Gastroesophageal sphincter (tissue), 4 donors: ENCODE measurements at places on chromosomes 13 and 19.

GRCh38 chr13:36325912-36326311 is 20.3 kb downstream of the SPART start:
- no peaks in the 10 kb centered on the region for H3K27me3 ChIP-seq
- H3K36me3 ChIP-seq: peaks cover 93% of the 10 kb centered on the region
- no peak for ATAC-seq
- peaks cover 28% of the 10 kb centered on the region for H3K4me1 ChIP-seq
- H3K4me3 ChIP-seq: no peak overlapping the region

GRCh38 chr13:24737042-24737441 is 26.9 kb upstream of the RNF17 start:
- ATAC-seq: no peak
- no peak overlapping the region for H3K4me3 ChIP-seq
- H3K4me1 ChIP-seq: no peaks in the 10 kb centered on the region
- H3K36me3 ChIP-seq: no peaks in the 10 kb centered on the region
- no peaks in the 10 kb centered on the region for H3K27me3 ChIP-seq

GRCh38 chr19:50197348-50197747 is 6.1 kb upstream of the MYH14 start:
- H3K27me3 ChIP-seq: peaks cover 88% of the 10 kb centered on the region
- no peak for ATAC-seq
- no peak overlapping the region for H3K4me3 ChIP-seq
- peaks cover 8% of the 10 kb centered on the region for H3K4me1 ChIP-seq

GRCh38 chr13:18947376-18947977 is 234.1 kb downstream of the TUBA3C start:
- no peak overlapping the region for H3K27ac ChIP-seq
- H3K36me3 ChIP-seq: no peaks in the 10 kb centered on the region
- no peaks in the 10 kb centered on the region for H3K4me1 ChIP-seq
- ATAC-seq: no peak
- H3K4me3 ChIP-seq: no peak overlapping the region
- H3K27me3 ChIP-seq: peaks cover 22% of the 10 kb centered on the region

- H3K4me3 ChIP-seq: no peak overlapping the region
- H3K27ac ChIP-seq: no peak overlapping the region
Measured at GRCh38 chr19:6712692-6713670, 7.5 kb downstream of the C3 start.

DNA sequence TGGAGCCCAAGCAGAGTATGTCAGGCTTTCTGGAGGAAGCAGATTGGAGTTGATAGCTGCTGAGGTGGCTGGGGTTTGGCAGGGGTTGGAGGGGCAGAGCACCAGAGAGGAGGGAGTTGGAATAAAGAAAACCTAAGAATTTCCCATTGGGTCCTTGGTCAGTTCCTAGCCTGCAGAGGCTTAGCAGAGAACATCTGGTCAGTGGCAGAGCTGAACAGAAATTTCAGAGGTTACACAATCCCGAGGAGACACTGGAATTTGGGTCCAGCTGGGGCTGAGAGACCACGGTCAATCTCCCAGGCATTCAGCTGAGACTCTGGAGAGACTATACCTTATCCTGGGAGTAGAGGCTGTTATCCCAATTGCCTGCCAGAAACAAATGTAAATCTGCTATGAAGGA is 84.4 kb downstream of the DPY19L3 start:
- H3K27ac ChIP-seq: no peak overlapping the region
- H3K36me3 ChIP-seq: peaks cover 35% of the 10 kb centered on the region
- H3K4me1 ChIP-seq: no peaks in the 10 kb centered on the region
- no peak overlapping the region for H3K4me3 ChIP-seq
- no peaks in the 10 kb centered on the region for H3K27me3 ChIP-seq

DNA sequence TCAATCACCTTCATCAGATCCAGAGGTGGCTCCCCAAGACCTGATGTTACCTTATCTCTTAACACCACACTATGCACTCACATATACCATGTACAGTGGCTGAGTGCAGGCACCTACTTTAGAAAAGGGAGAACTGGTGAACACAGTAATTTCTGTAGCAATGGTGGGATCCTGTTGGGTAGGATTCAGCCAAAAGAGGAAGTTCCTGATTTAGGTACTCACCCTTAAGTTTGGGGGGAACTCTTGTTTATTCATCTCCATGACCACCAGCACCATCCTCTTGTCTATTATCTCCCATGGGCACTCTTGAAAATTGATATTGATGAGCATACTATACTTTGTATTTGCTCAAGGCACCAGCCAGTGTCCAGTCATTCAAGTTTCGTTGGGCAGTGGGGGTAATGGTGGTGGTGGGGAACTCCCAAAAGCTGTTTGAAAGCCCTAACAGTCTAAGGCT is 324.4 kb downstream of the LMO7 start:
- H3K27me3 ChIP-seq: no peaks in the 10 kb centered on the region
- H3K4me3 ChIP-seq: no peak overlapping the region
- H3K4me1 ChIP-seq: no peaks in the 10 kb centered on the region
- ATAC-seq: no peak
- H3K27ac ChIP-seq: no peak overlapping the region
- H3K36me3 ChIP-seq: no peaks in the 10 kb centered on the region

GRCh38 chr13:103403148-103403740 is 337.0 kb upstream of the SLC10A2 start:
- no peak overlapping the region for H3K27ac ChIP-seq
- no peak overlapping the region for H3K4me3 ChIP-seq
- no peak for ATAC-seq

- no peaks in the 10 kb centered on the region for H3K27me3 ChIP-seq
- peak; percentile 73 for ATAC-seq
- H3K4me1 ChIP-seq: peaks cover 72% of the 10 kb centered on the region
- H3K27ac ChIP-seq: peak overlapping the region; percentile 94
- H3K4me3 ChIP-seq: peak overlapping the region; percentile 80
Measured at GRCh38 chr19:46299004-46299509, 2.2 kb downstream of the HIF3A start.

DNA sequence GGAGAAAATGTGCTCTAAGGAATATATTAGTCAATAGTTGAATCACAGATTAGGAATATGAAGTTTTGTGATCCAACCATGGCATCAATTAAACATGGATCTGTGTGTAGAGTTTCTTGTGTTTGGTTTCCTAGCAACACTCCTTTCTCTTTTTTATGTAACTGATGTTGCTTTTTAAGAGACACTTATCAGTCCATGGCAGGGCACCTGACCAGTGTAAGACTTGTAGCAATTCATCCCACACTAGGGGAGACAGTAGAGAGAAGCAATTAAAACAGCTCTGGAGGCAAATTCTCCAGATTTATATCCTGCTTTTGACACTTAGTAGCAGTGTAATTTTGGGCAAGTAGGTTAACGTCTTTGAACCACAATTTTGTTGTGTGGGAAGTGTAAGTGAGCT is 1229.0 kb downstream of the PCDH9 start:
- H3K4me1 ChIP-seq: no peaks in the 10 kb centered on the region
- H3K36me3 ChIP-seq: no peaks in the 10 kb centered on the region
- no peak overlapping the region for H3K27ac ChIP-seq
- H3K27me3 ChIP-seq: no peaks in the 10 kb centered on the region

- H3K27ac ChIP-seq: no peak overlapping the region
- H3K27me3 ChIP-seq: no peaks in the 10 kb centered on the region
- no peak for ATAC-seq
- no peak overlapping the region for H3K4me3 ChIP-seq
- H3K4me1 ChIP-seq: no peaks in the 10 kb centered on the region
- no peaks in the 10 kb centered on the region for H3K36me3 ChIP-seq
Measured at GRCh38 chr13:89113744-89114143, 1442.6 kb downstream of the SLITRK5 start.

- H3K36me3 ChIP-seq: no peaks in the 10 kb centered on the region
- no peak overlapping the region for H3K27ac ChIP-seq
- no peak overlapping the region for H3K4me3 ChIP-seq
- H3K4me1 ChIP-seq: no peaks in the 10 kb centered on the region
- peaks cover 17% of the 10 kb centered on the region for H3K27me3 ChIP-seq
Measured at GRCh38 chr19:51503286-51503817, 1.8 kb upstream of the SIGLEC12 start.

DNA sequence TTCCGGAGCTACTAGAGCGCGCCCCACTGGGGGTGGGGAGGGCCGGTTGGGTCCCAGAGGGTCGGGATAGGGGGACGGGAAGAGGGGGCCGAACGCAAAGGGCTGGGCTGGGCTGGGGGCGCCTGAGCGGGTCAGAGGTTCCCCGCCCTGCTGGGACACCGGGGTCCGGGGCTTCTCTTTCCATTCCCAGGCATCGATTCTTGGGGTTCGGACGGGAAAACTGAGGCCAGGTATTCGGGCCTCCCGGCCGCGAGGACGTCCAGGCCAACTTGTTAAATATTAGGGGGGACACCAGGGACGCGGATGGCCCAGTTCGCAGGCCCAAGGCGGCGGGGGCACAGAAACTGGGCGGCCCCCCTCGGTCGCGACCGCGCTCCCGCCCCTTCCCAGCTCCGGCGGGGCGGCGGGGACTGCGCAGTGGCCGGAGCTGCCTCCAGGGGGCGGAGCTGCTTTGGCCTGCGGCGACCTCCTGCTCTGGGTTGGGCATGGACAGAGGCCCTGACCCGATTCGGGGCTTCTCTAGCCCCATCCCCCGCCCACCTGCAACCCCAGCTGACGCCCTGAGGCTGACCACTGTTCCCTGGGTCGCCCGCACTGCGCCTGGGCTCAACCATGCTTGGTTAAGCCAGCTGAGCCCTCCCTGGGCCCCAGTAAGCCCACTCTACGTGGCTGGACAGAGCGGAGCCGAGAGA is 1.2 kb upstream of the KLF16 start:
- peaks cover 23% of the 10 kb centered on the region for H3K27me3 ChIP-seq
- H3K4me3 ChIP-seq: peak overlapping the region; percentile 34
- ATAC-seq: peak; percentile 52
- H3K36me3 ChIP-seq: no peaks in the 10 kb centered on the region
- H3K4me1 ChIP-seq: no peaks in the 10 kb centered on the region
- H3K27ac ChIP-seq: peak overlapping the region; percentile 93

- no peak overlapping the region for H3K4me3 ChIP-seq
- no peak overlapping the region for H3K27ac ChIP-seq
- no peaks in the 10 kb centered on the region for H3K36me3 ChIP-seq
- ATAC-seq: no peak
- no peaks in the 10 kb centered on the region for H3K4me1 ChIP-seq
Measured at GRCh38 chr19:14761607-14762006, 16.8 kb downstream of the ADGRE2 start.

DNA sequence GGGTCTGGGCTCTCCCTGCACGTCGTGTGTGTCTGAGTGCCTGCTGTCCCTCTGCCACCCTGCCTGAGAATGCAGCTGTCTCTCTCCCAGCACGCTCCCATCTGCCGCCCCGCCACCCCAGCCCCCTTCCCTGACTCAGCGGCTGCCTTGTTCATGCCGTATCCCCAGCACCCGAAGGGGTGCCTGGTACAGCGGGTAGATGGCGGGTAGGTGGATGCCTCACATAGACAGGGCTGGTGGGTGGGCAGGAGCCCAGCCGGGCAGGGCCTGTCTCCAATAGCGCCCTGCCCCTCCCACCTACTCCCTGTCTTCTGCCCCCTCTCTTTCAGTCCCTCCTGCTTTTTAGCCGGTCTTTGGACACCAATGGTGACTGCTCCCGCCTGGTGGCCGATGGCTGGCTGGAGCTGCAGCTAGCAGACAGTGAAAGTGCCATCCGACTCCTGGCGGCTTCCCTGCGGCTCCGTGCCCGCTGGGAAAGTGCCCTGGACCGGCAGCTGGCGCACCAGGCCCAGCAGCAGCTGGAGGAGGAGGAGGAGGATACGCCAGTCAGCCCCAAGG is 30.3 kb downstream of the DHX34 start:
- H3K36me3 ChIP-seq: no peaks in the 10 kb centered on the region
- no peak overlapping the region for H3K4me3 ChIP-seq
- ATAC-seq: no peak
- H3K27me3 ChIP-seq: no peaks in the 10 kb centered on the region
- H3K4me1 ChIP-seq: no peaks in the 10 kb centered on the region
- no peak overlapping the region for H3K27ac ChIP-seq

- H3K27me3 ChIP-seq: peaks cover 44% of the 10 kb centered on the region
- H3K36me3 ChIP-seq: no peaks in the 10 kb centered on the region
- no peak overlapping the region for H3K27ac ChIP-seq
- H3K4me1 ChIP-seq: no peaks in the 10 kb centered on the region
- no peak for ATAC-seq
- H3K4me3 ChIP-seq: no peak overlapping the region
Measured at GRCh38 chr19:13599681-13600080, 93.4 kb upstream of the CACNA1A start.

GRCh38 chr13:26971990-26972887 is 199.4 kb downstream of the USP12 start:
- peaks cover 12% of the 10 kb centered on the region for H3K27me3 ChIP-seq
- H3K27ac ChIP-seq: no peak overlapping the region
- no peaks in the 10 kb centered on the region for H3K4me1 ChIP-seq
- H3K4me3 ChIP-seq: no peak overlapping the region
- no peaks in the 10 kb centered on the region for H3K36me3 ChIP-seq
